Stimulated activated CD4-positive, alpha-beta T cell treated with anti-CD3 and anti-CD28 coated beads, Interleukin-2, amount 100 ng/mL, for 48 hours (primary cell): ENCODE measurements at places on chromosomes 1 and 21.
A peak's percentile ranks its signal among the peaks of the same experiment; 100 is the strongest.

DNA sequence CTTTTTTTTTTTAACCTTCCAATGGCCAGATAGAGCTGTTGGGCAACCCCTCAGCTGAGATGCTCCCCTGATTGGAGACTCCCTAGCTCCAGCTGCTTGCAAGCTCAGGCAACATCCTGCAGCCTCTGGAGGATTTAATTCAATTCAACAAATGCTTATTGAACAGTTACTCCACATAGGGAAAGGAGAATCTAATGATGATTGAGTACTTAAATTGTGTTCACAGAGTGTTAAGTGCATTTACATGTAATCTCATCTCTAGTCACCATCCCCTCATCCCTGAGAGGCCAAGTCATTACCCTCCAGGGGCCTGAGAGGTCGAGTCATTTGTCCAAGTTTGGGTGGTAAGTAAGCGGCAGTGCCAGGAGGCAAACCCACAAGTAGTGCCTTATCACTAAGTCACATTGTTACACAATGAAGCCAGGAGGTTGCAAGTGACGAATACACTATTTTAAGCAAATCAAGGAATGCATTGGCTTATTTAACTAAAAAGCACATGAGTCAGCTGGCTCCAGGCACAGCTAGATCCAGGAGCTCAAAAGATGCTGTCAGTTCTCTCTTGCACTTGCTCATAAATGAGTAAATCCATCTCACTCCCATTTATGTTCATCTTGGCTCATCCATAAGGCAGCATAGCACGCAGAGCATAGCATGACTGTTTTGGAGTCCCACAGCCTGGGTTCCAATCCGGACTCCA lies 64.3 kb downstream of the OPTC start:
- DNase-seq = no peak

GRCh38 chr21:25396135-25396711 lies 211.1 kb downstream of the MRPL39 start:
- peak; percentile 68 for DNase-seq

DNA sequence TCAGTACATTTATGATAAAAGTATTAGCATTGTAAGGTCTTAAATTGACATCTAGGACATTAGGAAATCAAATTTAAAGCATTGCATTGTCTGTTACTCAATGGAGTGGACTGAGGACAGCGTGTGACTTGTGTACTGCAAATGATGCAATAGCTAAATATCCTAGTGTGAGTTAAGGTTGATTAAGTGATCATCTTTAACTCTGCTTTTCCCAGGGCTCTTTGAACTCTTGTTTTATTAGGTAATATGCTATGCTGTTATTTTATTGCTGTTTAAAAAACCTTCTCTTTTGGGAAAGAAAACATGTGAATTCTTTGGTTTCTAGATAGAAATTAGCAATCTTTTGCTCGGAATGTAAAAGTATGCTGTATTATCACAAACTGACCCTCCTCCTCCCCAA lies 38.6 kb downstream of the NFIA start:
- no peak for DNase-seq

DNA sequence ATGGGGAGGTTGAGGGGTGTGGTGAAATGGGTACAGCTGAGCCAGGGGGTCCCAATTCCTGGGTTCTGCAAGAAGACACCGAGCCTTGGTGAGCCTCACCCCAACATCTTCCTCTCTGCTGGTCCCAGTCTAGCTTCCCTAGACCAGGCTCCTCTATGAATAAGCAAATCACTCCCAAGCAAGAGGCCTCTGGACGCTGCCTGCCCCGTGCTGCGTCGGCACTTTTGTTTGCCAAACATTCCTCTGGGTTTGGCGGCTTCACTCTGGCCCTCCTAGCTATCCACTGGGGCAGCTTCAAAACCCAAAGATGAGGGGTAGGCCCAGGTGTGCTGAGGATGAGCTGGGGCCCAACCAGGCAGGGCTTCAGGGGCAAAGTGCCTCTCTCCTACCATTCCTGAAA lies 137.1 kb upstream of the CD34 start:
- DNase-seq = no peak

- no peak for DNase-seq
Observed at GRCh38 chr1:24393892-24394291, 19.7 kb downstream of the STPG1 start.

DNA sequence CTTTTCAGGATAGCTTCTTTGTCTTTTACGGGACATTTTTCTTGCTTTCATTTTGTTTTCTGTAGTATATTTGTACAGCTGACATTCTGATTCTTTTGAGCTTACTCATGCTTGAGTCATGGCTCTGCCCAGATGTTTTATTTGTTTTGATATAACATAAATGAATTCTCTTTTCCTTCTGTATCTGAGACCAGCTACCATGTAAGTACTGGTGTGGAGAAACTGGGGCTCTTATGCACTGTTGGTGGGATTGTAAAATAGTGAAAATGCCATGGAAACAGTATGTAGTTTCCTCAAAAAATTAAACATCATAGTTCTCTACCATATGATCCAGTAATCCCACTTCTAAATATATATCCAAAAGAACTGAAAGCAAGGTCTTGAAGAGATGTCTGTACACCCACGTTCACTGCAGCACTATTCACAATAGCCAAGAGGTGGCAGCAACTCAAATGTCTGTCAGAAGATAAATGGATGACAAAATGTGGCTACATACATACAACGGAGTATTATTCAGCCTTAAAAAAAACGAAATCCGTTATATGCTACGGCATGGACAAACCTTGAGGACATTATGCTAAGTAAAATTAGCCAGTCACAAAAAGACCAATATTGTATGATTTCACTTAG lies 61.4 kb downstream of the EIF2B3 start:
- peak; percentile 4 for DNase-seq

- no peak for DNase-seq
Observed at GRCh38 chr1:101437800-101438199, 201.0 kb downstream of the S1PR1 start.

- DNase-seq = no peak
Observed at GRCh38 chr1:101603726-101604125, 366.9 kb downstream of the S1PR1 start.

GRCh38 chr1:155971910-155972809 lies 6.2 kb downstream of the ARHGEF2 start:
- DNase-seq = no peak

- peak; percentile 63 for DNase-seq
Observed at GRCh38 chr1:46179138-46180081, 3.1 kb upstream of the P3R3URF start.

DNA sequence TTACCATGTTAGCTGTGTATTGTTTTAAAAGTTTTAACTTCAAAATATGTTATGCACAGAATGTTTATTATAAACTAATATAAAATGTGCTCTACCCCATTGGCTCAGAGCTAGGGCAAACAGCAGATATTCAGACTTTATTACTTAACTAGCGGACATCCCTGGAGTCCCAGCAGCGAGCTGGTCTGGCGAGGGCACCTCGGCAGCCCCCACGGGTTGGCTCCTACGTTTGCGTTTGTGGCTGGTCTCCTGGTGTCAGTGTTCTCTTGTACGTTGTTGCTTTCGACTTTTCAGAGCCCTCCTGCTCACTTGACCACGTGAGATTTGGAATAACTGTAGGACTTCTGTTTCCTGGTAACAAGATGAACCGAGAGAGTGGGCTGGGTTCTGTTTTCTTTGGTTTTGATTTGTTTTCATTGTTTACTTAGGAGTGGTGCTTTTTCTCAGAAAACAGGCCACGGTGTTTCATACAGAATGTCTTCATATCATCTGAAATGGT lies 44.5 kb downstream of the CBS start:
- no peak for DNase-seq

DNA sequence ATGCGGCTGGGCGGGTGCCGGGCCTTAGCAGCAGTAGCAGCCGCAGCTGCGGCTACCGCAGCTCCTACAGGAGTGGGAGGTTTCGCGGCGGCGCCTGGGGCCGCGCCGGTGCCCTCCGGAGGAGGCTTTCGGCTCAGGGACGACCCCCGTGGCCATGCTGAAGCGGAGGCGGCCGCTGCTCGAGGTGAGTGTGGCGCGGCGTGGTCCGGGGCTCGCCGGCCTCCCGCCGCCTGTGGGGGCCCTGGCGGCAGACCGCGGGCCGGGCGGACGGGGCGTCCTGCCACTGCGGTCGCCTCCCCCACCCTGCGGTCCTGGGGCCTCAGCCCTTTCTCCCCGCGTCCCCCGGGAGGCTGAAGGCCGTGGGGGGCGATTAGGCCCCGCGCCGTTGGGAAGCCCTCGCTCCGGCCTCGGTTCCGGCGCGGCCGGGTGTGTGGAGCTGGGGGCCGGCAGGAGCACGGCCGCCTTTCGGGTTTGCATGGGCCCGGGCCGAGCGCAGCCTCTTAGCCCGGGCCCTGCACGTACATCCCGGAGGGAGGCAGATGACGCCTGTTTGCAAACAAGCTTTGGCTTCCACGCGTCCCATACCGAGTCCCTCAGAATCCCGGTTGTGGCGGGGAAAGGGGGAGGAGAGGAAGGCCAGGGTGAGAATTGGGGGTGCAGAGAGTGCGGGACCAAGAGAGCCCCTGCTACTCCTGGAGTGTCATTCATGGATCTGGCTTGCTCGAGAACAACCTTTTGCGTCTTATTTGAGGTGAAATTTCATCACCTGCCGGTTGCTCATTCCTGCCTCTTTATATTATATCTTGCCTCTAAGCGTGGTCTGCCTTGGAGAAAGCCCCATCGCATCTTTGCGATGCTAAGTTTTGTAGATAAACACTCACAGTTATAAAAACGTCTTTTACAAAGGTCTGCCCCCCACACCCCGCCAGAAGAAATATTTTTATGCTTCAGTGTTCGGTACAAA lies 613 bp downstream of the ZFYVE9 start:
- DNase-seq = peak; percentile 22

- DNase-seq = no peak
Observed at GRCh38 chr21:14259747-14260146, 43.8 kb downstream of the RBM11 start.
